Epithelial cell of esophagus (primary cell): ENCODE measurements at places on chromosomes 6 and 20.

- peak; percentile 78 for DNase-seq
Observed at GRCh38 chr6:14354919-14355572, 237.5 kb downstream of the CD83 start.

GRCh38 chr6:39961178-39961577 lies 26.9 kb upstream of the MOCS1 start:
- peak; percentile 25 for DNase-seq

DNA sequence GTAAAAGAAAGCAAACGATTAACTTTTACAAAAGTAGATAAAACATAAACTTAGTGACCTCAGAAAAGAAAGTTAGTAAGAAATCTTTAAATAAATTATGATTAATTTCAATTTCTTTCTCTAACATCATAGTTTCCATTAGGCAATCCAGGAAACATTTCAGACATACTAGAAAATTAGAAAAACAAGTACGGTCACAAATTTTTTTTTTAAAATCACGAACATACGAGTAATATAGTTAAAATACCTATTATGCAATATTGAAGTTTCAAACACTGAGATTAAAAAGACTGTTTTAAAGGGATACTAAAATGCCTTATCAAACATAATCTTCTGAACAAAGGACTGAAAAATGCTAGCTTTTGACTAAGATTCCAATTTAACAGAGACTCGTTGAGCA lies 26.2 kb downstream of the NOL7 start:
- no peak for DNase-seq

DNA sequence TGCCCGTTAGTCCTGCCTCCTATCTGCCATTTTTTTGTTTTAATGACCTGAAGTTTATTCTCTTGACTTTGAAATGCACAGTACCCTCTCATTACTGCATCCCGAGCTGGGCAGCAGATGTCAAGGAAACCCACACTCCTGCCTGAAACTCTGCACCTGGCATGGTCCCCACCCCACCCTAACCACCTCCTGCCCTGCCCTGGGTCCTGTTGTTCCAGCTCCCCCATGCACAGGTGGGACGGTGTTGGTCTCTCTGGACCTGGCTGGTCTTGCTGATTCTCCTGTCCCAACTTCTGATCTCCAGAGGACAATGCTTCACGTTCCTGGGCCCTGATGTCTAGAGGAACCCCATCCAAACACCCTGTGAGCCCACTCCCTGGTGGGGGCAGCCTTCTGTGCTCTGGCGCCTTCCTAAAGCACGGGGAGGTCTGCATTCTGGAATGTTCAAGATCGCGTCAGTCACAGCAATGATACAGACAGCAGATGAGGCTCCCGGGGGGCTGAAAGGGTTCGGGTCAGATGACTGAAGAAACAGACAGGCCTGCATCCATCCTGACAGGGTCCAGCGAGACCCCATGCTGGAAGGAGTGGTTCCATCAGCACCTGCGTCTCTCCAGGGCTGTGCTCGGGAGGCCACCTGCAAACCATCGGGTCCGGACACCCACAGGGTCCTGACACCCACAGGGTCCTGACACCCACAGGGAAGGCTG lies 73.6 kb downstream of the ERMARD start:
- DNase-seq, result no peak

DNA sequence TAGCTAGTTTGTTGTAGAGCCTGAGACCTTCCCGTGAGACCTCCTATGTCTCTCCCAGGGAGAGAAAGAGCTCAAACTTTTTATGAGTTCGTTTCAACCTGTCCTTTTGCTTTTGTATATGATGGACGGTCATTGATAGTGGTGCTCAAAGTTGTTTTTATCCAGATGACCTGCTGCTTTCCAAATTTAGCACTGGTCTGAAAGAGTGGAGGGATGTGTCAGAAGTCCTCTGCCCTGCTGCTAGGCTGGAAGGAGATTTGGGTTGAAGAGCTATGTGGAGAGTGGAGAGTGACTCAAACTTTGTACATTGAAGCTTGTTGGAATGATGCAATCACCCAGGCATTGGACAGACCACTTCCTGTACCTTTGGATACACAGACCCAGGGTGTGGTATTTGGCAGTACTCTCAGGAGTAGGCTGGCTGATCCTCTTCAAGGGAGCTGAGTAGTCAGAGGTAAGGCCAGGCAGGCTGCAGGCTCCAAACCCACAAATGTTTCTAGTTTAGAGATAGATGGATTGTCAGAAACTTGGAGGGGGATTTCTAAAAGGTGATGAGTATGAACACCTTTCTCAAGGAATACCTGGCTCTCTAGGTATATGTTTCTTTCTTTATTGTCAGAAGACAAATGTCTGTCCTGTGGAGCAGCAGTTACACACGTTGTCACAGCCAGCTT lies 49.4 kb upstream of the RREB1 start:
- peak; percentile 100 for DNase-seq

DNA sequence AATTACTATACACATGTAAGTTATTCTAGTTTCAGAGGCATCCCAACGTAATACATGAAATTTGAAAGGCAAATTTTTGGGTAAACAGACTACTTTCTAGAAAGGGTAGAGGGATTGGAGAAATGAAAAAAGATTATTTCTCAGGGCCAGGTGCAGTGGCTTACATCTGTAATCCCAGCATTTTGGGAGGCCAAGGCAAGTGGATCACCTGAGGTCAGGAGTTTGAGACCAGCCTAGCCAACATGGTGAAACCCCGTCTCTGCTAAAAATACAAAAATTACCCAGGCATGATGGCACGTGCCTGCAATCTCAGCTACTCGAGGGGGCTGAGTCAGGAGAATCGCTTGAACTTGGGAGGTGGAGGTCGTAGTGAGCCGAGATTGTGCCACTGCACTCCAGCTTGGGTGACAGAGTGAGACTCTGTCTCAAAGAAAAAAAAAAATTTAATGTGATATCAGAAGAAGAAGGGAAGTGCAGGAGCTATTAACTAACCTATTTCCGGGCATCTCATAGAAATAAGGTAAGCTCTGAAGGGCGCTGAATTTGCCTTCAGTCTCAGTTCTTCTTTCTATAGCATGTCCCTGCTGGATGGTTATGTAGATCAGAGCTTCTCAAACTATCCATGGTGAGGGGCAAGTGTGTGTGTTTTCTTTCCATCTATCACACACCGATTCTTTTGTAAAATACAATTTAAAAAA lies 100.3 kb upstream of the MTHFD1L start:
- DNase-seq, result no peak

- DNase-seq, result no peak
Observed at GRCh38 chr6:87126501-87126900, 28.9 kb upstream of the ZNF292 start.

DNA sequence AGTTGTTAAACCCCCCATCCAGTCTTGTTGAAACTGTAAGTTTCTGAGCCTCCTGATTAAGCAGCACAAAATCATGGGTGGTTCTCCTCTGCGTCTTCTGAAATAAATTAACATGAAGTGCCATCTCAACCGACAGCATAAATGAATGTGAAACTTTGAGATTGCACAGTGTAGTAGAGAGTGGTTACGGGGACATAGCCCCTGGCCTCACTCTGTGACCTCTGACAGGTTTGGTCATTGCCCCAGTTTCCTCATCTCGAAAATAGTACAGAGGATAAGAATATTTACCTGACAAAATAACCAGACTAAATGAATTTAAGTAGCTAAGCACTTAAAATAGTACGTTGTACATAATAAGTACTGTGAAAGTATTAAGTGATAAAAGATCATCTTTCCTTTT lies 19.1 kb downstream of the NKX2-4 start:
- DNase-seq, result no peak

DNA sequence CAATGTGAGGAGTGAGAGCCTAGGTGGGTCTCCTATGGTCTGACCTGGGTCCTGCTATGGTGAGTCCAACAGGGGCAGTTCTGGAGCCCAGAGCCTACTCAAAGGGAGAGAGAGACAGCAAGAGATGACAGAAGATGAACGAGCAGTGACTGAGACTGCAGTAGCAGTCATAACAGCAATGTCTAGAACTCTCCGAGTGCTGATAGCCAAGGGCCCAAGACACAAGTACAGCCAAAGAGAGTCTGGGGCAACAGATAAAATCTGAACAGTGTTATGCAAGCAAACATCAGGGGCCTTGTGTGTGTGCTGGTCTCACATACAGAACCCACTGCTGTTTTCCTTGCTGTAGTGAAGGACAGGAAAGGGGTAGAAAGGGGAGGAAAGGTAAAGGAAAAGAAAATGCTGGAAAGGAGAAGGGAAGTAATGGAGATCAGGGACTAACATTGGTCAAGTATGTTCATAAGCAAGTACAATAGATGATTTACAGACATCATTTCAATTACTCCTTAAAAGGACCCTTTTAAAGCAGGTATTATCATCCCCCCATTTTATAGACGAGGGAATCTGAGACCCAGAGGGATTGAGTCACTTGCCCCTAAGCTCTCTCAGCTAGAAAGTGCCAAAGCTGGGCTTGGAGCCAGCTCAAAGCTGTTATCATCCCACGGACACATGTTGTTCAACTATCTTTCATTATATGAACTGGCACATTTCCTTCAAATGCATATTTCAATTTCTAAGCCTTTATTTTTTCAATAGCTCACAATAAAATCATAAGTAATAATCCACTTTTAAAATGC lies 182.3 kb upstream of the RAB32 start:
- peak; percentile 51 for DNase-seq

GRCh38 chr6:167113935-167114910 lies 8.7 kb upstream of the CCR6 start:
- DNase-seq, result no peak

DNA sequence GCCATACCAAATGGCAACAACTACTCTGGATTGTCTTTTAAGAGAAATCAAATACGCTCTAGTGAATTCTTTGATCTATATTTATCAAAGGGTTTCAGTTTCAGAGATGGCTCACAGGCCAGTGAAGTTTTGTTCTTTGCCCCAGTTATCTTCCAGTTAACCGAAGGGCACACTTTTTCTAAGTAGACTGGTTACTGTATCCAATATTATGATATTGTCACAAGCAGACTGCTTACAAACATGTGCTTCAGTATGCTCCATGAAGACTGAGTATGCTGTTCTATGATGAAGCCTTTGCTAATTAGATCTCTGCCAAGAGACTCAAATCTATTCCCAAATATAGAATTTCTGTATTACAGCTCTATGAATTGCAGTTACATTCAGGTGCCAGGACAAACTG lies 181.1 kb downstream of the REV3L start:
- DNase-seq, result no peak

- DNase-seq, result no peak
Observed at GRCh38 chr6:166005944-166006899, 161.4 kb downstream of the TBXT start.

GRCh38 chr6:113039005-113039404 lies 691.9 kb downstream of the RFPL4B start:
- DNase-seq, result no peak

GRCh38 chr6:39225543-39225942 lies 3.7 kb downstream of the KCNK5 start:
- no peak for DNase-seq

DNA sequence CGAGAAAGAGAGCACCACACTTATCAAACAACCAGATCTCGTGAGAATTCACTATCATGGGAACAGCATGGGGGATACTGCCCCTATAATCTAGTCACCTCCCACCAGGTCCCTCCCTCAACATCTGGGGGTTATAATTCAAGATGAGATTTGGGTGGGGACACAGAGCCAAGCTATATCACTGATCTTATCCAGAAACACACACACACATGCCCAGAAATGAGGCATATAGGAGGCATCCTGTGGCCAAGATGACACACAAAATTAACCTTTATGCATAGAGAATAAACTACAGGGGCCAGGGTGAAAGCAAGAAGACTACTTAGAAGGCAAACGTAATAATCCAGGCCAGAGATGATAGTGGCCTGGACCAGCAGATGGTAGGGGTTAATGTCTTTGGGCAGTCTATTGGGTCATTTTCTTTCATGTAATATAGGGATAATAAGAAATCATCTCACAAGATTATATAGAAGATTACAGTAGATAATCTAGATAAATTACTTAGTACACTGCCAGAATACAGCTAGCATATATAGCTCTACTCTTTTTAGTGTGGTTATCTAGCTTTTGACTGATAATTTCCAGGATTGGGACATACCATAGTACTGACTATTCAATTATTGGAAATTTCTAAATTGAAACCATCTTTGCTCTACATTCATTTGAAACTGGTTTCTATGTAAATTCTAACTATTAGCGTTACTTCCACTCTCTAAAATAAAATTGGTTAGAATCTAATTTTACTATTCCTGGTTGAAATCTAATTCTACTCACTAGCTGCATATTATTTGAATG lies 20.0 kb downstream of the RNF144B start:
- DNase-seq, result no peak

- DNase-seq, result peak; percentile 94
Observed at GRCh38 chr6:27479319-27480182, 6.6 kb upstream of the ZNF184 start.

DNA sequence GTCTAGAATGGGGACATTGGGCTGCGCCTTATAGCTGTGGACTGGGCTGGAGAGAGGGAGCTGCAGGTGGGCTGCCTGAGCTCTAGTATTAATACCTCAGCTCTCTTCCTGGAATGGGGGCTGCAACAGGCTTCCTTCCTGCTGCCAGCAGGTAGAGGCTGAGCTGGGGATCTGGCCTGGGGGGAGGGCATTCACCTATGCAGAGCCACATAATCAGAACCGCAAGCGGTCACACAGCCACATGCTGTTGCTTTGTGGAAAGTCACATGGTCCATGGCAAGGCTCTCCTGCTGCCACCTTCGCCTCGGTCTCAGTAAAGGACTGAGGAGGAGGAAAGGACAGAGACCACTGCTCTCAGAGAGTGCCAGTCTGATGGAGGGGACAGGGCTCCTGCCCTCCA lies 35.7 kb downstream of the ITPR3 start:
- DNase-seq, result no peak

- no peak for DNase-seq
Observed at GRCh38 chr6:13863699-13864155, 49.4 kb upstream of the MCUR1 start.

- DNase-seq, result peak; percentile 72
Observed at GRCh38 chr6:51025082-51025777, 206.6 kb downstream of the TFAP2B start.

DNA sequence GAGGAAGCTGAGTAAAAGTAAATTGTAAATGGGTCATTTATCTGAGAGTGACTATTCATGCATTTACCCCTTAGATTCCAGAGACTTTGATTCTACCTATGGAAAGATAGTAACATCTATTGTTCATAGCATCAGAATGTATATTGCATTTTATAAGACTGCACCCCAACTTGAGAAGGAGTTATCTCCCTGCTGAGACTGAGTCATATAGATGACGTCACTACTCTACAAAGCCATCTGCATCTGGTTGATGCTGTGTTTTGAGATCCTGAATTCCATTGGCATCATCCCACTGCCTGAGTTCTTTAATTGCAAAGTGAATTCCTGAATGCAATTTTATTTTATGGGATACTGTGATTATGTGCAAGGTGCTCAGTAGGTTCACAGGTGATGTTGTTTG lies 444.0 kb upstream of the SLC35B3 start:
- peak; percentile 21 for DNase-seq

- no peak for DNase-seq
Observed at GRCh38 chr20:22207280-22207679, 377.1 kb downstream of the FOXA2 start.

- no peak for DNase-seq
Observed at GRCh38 chr6:63554782-63555181, 17.5 kb upstream of the LOC128125822 start.
